ENCODE measurements at places on chromosomes 1 and 21. TPM values are rescaled to one million over a fixed set of nuclear protein-coding genes. Genes with fewer than 3 reads are reported as not detected.

- no peak for DNase-seq
These were observed 167.4 kb downstream of the LRRC40 start for GRCh38 chr1:70038025-70038424.

DNA sequence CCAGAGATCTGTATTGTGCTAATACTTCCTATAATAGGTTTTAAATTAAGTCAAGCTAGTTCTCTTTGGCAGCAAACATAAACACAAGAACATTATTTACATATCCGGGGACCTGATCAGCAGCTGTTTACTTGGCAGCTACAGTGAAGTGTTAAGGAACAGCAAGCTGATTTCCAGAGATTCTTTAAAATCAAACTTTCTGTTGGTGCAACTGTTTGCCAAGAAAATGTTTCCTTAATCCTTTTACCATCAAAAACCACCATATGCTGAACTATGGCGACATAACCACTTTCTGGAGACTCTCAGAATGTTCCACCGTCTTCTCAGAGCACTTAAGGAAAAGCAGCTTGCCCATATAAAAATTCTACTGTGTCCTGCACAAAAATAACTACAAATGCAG lies 107.0 kb upstream of the KRTAP19-8 start:
- no peak for DNase-seq

- no peak for DNase-seq
These were observed 31.2 kb upstream of the MAP1LC3C start for GRCh38 chr1:242030071-242030470.

DNA sequence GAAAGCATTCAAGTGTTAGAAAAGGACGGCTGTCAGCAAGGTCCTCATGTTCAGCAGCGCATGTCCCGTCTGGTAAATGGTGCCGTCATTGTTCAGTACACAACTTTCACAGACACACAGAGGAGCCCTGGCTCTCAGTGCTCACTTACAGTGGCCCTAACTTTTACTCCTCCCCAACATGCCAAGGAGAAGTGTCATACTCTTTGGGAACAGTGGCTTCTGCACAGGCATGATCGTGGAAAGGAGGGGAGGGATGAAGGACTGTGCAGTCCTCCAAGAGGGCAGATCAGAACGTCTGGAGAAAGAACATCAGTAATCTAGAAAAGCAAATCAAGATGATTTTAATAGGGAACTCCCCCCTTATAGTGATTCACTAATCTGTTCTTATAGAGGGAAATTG lies 3.8 kb upstream of the GRHL3 start:
- DNase-seq, result no peak

- DNase-seq, result no peak
These were observed 245.0 kb upstream of the OLFM3 start for GRCh38 chr1:102241431-102242338.

DNA sequence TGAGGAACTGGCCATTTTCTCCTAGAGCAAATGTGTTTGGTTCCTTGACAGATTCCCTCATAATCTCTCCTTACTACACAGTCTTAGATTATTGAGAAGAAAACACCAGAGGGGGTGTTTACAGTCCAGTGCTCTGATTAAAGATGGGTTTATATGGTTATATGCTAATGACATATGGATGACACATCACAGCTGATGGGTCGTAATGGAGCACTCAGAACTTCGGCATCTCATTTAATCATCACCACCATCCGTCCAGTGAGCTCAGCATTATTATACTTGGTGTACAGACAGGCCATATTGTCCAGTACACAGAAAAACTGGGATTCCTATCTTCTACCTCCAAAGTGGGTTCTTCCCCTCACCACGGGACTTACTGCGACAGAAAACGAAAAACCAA lies 22.3 kb upstream of the NR5A2 start:
- DNase-seq, result no peak

- no peak for DNase-seq
These were observed 1353.1 kb upstream of the ADGRL4 start for GRCh38 chr1:80359666-80360065.

DNA sequence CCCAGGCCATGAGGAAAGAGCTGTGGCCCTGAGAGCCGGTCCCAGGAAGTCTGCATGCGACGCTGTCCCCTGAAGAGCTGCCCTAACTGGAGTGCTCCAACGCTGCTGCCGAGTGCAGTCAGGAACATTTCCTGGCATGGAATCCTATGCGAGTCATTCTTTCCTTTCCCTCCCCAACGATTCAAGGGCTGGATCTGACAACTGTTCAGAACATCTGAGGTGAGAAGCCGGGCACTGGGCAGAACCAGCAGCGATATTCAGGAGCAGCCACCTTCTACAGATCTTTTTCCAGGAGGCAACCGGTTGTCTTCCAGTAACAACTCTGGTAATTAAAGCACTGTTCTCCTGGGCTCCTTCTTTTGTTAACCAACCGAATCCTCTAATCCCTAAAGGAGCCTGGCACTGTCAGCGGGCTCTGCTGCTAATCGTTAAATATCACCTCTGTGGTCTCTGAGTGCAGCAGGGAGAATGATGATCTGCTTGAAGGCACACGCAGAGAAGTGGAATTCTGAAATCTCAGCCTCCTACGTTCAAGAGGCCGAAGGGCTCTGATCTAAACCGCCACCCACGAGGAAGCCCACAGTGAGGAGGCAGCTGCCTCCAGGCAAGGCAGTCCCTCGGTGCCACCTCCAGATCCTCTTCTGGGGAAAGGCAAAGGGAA lies 55.8 kb downstream of the SLC45A1 start:
- DNase-seq, result peak; percentile 90

- DNase-seq, result no peak
These were observed 109.5 kb upstream of the SIM2 start for GRCh38 chr21:36589352-36589971.

- DNase-seq, result no peak
These were observed 19.0 kb upstream of the MFN2 start for GRCh38 chr1:11961230-11961629.

DNA sequence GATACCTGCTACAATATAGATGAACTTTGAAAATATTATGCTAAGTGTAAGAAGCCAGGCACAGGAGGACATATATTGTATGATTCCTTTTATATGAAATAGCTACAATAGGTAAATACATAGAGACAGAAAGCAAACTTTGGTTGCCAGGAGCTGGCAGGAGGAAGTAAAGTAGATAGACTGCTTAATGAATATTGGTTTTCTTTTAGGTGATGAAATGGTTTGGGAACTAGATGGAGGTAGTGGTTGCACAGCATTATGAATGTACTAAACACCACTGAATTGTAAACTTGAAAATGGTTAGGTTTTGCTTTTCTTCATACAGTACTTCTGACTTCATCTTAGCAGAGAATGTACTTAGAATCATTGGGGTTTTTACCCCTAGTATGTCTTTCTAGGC lies 21.5 kb downstream of the ABCB10 start:
- no peak for DNase-seq

GRCh38 chr1:234243521-234244260 lies 129.6 kb upstream of the COA6 start:
- DNase-seq, result no peak

DNA sequence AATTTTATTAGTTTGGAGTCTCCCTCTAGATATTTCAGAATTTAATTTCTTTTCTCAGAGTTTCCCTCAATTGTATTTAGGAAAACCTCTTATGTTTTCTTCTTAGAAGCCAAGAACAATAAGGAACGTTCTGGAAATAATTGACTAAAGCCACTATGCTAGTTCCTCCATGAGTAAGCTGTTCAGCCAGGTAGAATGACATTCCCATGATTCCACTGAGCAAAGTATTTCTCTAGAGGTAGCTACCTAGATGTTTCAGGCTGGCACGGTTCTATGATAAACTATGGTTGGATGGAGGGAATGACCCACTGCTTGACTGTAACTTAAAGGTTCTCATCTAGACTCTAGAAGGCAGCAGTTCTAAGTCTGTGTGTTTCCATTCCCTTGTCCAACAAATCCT lies 62.4 kb downstream of the CLDN17 start:
- no peak for DNase-seq

DNA sequence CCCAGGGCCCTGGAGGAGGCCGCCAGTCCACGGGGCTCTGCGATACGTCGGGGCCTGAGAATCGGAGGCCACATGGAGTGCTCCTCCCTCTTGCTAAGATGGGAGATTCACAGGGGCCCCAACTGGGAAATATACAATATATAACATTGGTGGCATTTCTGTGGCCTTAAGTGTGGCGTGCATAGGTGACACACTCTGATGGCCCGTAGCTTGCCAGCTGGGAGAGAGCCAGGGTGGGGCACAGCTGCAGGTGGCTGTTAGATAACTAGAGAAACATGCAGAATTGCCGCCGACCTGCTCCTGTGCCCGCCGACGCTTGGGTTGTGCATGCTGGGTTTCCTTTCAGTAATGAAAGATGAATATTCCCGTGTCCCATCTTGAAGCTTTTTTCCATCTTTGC lies 30.1 kb downstream of the UMODL1 start:
- no peak for DNase-seq

DNA sequence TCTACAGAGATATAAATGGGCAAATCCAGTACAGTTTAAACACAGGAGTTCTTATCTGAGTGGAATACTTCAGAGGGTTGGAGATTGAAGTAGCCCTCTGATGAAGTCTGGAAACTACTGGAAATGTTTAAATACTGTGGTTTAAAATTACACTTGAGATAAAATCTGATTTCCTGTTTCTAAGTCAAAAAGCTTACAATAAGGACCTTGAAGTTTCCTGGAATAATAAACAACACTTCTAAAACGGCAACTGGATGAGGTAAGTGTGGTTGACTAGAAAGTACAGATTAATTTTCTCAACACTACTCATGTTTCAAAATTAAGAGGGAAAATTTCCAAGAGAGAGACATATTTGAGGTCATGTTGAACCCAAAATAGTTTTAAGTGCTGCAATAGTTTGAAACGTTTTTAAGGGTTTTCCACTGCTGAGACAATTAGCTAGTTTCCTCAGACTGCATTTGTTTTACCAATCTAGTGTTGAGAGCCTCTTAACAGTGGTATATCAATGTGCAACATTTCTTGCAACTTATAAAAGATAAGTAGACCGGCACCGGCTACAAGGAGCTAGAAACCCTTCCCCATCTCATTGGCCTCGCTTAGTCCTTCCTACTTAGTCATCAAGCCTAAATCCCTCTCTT lies 27.4 kb downstream of the KCNA3 start:
- DNase-seq, result no peak

GRCh38 chr1:9444532-9444931 lies 94.7 kb upstream of the SLC25A33 start:
- no peak for DNase-seq

DNA sequence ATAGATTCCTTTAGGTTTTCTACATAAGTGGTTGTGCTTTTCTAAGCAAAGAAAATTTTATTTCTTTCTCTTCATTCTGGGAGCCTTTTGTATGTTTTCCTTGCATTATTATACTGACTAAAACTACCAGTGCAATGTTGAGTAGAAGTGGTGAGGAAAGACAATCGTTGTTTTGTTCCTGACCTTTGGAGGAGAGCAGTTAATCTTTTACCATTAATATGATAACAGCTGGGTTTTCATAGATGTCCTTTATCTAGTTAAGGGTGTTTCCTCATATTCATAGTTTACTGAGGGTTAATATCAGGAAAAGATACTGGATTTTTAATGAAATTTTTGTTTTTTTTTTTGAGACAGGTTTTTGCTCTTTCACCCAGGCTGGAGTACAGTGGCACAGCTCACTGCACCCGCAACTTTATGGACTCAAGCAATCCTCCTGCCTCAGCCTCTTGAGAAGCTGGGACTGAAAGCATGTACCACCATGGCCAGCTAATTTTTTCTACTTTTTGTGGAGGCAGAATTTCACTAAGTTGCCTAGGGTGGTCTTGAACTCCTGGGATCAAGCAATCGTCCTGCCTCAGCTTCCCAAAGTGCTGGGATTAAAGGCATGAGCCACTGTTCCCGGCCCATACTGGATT lies 9.0 kb upstream of the KCTD3 start:
- no peak for DNase-seq

Gene DCAF8
- total RNA-seq, result 121 TPM

Gene C1orf210
- not detected for total RNA-seq
